ENCODE measurements at places on chromosomes 12 and 14.

DNA sequence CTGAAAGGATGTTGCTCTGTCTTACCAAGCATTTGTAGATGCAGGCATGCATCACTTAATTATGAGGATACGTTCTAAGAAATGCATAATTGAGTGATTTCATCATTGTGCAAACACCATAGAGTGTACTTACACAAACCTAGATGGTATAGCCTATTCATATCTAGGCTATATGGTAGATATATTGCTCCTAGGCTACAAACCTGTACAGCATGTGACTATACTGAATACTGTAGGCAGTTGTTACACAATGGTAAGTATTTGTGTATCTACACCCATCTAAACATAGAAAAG lies 75.9 kb downstream of the IFT81 start:
- DNase-seq: no peak

GRCh38 chr12:6858799-6859198 lies 6.8 kb downstream of the USP5 start:
- no peak for DNase-seq

DNA sequence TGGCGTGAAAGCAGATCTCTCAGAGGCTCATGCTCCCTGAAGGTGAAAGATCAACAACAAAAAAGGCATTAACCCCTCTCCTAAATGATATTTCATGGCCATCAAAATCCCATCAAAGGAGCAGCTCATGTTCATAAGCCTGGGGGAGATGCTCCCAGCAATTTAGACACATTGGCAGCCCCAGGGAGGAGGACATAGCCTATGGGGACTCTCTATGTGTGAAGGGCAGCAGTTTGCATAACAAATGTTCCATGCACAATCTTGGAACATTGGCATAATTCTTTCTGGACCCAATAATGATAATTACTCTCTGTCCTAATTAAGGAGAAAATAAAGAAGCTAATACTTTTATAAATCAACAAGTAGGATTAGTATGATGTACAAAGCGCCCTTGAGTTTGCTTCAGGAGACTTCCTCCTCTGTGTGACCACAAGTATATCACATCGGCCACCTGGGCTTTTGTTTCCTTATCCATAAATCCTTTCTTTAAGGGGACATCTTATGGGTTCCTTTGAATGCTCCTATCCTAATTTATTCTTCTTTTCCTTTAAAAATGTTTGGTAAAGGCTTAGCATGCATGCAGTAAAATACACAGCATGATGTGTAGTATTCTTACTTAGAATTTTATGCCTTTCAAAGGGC lies 161.9 kb upstream of the PLEKHG7 start:
- DNase-seq: no peak

GRCh38 chr12:103586132-103586531 lies 941 bp upstream of the STAB2 start:
- peak; percentile 5 for DNase-seq

- no peak for DNase-seq
Measured at GRCh38 chr12:16329594-16329993, 17.9 kb upstream of the MGST1 start.

DNA sequence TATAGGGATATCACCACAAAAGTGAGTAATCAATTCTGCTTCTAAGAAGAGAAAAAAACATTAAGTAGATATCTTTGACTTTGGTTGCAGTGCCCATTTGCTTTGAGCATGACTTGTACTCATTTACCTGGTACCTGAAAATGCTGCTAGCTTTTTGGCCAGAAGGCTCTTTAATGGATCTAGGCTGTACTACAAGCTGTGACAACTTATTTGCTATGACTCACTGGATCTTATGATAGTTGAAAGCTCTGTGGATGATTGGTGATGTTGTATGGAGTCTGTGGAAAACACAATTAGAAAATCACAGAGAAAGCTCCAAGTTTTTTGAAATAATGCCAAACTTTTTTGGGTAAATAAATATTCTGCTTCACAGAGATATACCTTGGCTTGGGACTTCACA lies 960.9 kb upstream of the FBXO33 start:
- DNase-seq: no peak

- no peak for DNase-seq
Measured at GRCh38 chr14:64934338-64934929, 8.1 kb downstream of the GPX2 start.

- no peak for DNase-seq
Measured at GRCh38 chr14:22689199-22689598, 45.0 kb upstream of the OR6J1 start.

GRCh38 chr12:109065154-109065852 lies 12.9 kb downstream of the USP30 start:
- no peak for DNase-seq

GRCh38 chr14:36317650-36318049 lies 2.8 kb downstream of the MBIP start:
- no peak for DNase-seq

- no peak for DNase-seq
Measured at GRCh38 chr12:65308006-65308405, 29.5 kb downstream of the MSRB3 start.

- no peak for DNase-seq
Measured at GRCh38 chr14:64434528-64434927, 30.8 kb upstream of the AKAP5 start.

DNA sequence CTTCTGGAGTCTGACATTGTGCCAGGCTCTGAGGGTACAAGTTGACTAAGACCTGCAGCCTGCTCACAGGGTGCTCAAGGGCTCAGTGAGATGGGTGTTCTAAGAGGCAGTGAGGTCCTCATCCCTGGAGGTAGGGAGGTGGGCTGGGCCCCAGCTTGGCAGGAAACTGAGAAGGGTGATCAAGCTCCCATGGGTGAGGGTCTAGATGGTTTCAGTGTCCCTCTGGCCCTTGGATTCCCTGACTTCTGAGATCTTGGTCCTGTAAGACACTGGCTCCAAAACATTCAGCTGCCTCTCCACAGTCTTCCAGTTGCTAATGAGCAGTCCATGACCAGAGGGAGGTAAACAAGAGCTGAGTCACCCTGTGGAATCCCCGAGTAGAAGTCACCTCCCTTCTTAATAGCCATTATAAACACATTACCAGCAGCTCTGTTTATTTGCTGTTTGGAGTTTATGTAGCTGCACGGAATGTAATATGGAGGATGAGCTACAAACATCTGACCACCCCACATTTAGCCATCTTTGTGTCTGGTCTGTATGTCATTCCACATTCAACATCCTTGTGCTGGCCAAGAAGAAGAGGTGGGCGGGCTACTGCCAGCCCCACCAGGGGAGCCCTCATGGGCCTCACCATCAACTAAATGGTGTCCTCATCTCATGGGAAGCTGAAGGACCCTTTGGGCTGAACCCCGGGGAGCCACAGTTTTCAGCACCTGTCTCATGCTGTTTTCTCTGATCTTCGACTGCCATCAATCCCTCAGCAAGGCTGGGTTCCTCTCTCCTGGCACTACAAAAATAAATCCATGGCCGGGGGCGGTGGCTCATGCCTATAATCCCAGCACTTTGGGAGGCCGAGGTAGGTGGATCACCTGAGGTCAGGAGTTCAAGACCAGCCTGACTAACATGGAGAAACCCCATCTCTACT lies 37.2 kb upstream of the BDKRB2 start:
- no peak for DNase-seq

DNA sequence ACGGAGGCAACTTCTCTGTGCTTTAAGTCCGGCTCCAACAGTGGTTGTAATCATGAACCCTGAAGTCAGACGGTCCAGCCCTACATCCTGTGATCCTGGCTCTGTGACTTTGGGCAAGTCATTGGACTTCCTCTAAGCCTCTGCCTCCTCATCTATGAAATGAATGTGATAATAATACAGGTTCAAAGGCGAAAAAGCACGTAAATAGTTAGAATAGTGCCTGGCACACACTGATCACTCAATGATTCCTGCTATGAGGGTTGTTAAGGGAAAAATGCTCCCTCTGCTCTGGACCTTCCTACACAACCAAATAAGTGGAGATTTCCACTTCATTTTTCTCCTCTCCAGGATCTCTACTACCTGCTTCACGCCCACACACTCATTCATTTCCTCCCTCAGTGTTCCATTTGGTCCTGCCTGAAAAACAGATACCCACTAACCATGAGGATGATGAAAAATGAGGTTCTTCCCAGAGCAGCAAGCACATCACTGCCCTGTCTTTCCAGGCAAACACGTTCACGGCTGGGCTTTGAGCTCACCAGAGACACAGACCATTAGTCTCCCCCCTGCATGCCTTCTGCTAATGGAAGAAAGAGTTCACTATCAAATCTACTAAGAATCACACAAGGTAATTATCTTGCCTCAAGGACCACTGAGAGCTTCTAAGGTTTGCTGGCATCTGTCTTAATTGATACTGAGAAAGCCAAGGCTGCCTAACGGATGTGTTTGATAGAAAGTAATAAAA lies 13.2 kb downstream of the NUAK1 start:
- DNase-seq: no peak

- DNase-seq: no peak
Measured at GRCh38 chr12:127519779-127520178, 747.2 kb upstream of the TMEM132C start.

DNA sequence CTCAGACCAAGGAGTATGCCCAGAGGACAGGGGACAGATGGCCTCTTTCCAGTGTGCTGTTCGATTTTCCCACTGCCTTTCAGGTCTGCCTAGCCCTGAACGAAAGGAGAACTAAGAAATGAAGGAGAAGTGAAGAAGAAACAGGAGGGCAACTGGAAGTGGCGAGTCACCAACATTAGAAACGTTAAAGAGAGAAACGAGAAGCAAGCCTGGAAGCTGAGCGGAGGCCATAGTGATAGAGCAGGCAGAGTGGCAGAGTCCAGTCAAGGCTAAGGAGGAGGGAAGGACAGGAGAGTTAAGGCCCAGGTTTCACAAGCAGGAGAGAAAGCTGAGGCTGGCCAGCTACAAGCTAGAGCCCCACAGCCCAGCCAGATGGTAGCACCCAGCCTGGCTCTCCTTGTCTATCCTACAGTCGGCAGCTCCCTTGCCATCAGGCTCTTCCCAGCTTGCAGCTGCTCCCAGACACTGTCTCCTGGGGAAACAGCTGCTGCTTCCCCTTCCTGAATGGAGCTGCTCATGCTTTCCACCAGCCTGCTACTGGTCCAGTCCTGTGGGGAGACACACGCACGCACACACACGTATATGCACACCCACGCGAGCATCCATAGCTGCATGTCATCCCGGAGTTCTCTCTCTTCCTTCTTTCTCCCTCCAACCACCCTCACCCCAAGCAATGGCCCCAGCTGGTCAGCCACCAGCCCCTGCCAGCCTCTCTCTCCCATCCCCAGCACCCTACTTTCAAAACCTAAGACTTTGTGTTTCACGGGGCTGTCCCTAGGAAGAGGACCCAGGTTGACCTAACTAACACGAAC lies 139.7 kb upstream of the CCND2 start:
- DNase-seq: no peak

DNA sequence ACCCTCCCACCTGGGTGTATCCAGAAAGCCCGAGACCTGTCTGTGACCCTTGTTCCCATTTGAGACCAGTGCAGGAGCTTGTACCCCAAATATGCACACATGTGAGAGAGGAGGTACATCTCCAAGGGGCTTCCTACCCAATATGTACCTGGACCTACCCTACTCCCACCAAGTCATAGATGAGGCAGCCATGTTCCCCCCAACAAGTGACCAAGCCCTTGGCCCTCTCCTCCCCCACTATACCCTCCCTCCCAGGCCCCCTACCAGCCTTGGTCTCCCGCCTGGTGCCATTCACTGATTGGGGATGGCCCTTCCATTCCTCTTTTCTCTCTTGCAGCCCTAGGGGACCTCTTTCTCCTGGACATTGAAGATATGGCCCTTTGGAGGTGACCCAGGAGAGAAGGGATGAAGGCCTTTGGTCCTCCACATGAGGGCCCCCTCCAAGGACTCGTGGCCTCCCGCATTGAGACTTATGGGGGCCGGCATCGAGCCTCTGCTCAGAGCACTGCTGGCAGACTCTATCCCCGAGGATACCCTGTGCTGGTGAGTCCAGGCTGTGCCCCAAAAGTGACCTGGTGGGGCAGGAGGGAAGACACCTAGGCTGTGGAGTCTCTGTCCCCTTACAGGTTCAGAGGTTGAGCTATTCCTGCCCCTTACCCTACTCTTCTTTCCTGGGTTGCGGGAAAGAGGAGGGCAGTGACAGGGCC lies 1.5 kb downstream of the PLEKHG6 start:
- no peak for DNase-seq

Measured in NCI-H1694 (cell line).